ENCODE measurements at places on chromosomes 5 and 9.

GRCh38 chr5:56145511-56145910 is 87.6 kb downstream of the ANKRD55 start:
- no peak for DNase-seq

- no peak for DNase-seq
Observed at GRCh38 chr9:89706086-89706485, 101.3 kb downstream of the GADD45G start.

DNA sequence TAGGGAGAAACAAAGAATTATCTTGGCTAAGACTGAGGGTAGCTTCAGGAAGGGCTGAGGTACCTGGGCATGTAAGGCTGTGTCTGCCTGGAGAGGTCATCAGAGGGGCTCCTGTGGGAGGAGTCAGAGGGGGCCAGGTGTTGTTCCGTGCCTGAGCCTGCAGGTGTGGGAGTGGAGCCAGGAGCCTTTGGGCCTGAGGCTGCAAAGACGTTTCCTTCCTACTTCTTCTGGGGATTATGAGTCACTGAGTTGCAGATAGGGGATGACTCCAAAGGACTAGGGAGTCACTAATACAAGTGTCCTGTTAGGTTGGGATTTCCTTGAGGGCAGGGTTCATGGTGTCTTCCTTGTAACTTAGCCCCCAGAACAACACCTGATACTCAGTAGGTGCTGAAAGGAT is 391.1 kb downstream of the ARHGEF28 start:
- peak; percentile 48 for DNase-seq

GRCh38 chr5:179288809-179289185 is 56.5 kb downstream of the ADAMTS2 start:
- no peak for DNase-seq

- no peak for DNase-seq
Observed at GRCh38 chr9:10204276-10204675, 408.5 kb downstream of the PTPRD start.

DNA sequence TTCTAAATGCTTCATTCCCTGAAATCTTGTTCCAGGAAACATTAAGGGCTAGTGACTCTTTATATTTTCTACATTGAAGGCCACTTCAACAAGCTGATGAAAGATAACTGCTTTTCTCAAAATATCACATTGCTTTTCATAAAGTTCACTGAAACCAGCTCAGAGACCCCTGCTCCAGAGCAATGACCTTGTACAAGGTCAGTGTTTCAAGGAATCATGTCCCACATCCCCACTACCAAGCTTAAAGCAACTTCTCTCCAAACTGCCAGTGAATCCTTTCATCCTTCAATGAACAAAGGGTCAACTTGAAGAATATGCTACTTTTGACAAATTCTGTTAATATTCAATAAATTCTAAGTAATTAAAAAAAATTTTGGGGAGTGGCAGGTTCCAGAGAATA is 12.0 kb upstream of the SPATA24 start:
- no peak for DNase-seq

DNA sequence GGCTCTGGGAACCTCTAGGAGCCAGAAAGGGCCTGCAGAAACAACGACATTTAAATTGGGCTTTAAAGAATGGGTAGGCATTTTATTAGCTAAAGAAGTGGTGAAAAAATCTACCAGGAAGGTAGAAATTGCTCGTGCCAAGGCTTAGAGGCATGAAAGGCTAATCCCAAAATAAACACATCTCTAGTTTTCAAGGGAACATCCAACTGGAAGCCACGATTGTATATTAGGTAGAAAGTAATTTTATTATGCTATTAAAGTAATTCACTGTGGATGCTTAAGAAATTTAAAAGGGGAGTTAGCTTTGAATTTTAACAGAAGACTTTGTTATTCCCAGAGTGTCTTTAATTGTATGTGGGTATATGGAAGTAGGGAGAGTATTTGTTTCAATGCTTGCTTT is 17.5 kb upstream of the CNTLN start:
- DNase-seq = no peak

DNA sequence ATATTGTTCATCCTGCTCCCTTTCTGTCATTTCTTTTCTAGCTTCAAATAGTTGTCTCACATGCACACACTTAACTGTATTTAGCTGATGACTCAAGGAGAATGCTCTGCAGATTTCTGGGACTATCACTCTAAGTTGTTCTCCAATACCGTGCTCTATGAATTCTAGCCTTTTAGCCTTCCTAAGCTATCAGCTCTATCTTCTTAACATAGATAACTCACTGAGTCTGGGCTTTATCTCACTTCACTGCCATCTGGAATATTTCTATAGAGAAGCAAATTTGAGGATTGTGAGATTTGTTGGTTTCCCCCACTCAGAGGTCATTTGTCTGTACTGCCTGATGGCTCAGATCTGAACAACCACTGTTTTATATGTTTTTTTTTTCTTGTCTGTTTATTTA is 369.7 kb downstream of the TUSC1 start:
- no peak for DNase-seq
